ENCODE measurements at places on chromosomes 2 and 18.

DNA sequence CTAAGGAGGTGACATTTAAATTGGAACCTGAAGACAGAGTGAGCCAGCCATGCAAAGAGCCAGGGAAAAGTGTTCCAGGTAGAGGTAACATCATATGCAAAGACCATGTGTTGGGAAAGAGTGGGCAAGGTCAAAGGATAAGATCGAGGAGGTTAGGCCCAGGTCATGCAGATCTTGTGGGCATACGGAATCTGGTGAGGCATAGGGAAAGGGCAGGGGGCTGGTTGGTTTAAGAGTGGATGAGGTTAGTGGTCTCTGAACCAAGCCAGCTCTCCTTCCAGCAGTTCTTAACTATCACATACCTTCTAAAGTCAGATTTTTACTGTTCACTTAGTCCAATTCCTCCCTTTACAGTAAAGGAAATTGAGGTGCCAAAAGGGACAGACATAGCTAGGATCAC is 3.0 kb downstream of the ANKRD53 start:
- DNase-seq, result no peak

- no peak for DNase-seq
These were observed 72.3 kb upstream of the CPO start for GRCh38 chr2:206867006-206867405.

DNA sequence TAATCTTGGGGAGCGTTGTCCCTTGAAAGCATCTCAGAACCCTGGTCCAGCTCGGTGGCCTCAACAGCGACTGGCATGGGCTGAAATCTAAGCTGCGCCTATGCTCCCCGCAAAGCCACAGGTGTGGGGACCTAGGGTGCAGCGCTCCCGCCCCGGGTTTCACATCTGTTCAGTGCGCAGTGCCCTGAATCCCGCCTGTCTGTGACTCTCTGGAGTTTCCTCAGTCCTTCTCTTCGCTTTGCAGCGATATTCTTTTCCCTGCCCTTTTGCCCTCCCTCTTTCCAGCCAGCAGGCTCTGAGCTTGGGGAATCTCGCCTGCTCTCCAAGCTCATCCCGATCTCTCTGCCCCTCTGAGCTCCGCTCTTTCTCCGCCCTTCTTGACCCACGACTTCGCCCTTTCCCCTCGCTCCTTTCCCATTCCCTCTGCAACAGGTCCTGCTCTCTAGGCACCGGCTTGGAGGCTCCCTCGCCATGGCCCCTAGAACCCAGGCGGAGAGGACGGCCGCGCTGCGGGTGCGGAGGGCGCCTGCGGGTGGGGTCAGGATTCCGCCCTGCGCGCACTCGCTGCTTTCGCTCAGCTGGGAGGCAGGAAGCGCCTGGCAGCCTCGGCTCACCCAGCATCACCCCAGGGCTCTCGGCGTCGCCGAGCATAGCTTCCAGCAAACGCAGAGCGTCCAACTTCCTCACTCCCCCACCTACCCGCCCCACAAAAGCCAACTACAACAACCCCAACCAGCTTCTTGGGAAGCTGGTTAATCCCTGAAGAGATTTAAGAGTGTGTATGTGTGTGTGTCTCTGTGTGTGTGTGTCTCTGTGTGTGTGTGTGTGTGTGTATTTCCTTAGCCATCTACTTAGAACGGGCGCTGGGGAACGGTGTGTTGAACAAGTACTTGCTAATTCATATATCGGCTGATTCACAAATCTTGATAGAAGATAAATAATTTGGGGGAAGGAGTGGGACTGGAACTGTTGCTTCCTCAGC is 1.1 kb downstream of the GRP start:
- no peak for DNase-seq

- no peak for DNase-seq
These were observed 129.8 kb upstream of the EPAS1 start for GRCh38 chr2:46167406-46167805.

- DNase-seq, result no peak
These were observed 52.0 kb downstream of the DCC start for GRCh38 chr18:52391810-52392559.

DNA sequence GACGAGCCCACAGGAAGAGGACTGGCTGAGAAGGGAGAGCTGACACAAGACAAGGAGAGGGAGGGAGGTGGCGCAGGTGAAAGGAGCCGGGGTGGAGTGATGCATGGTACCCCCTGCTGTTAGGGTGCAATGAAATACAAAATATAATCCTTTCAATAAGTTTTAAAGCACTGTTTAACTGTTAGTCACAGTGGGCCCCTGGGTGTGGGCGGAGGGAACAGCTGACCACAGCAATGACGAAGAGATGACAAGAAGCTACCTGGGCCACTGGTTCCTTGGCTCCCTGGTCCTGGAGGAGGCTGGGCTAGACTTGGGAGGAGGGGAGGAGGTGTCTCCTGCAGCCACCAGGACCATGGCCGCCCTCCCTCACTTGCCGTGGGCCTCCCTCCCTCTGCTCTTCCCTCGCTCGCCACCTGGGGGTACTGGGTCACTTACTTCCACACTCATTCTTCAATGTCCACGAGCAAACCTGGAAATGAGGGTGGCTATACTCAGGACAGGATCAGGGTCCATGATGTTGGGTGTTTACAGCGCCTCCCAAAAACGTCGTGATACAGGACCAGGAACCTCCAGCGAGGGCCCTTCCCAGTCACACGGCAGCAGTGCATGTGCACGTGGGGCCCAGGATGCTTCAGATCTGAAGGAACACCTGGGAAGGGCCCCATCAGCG is 196.1 kb downstream of the ANKRD30B start:
- no peak for DNase-seq

Data from CD8-positive, alpha-beta memory T cell (primary cell).